Activated T-cell treated with anti-CD3 and anti-CD28 coated beads for 4 hours (primary cell): ENCODE measurements at places on chromosomes 12 and 14.

GRCh38 chr12:113260127-113260526 is 38.9 kb downstream of the TPCN1 start:
- no peak for DNase-seq

GRCh38 chr12:77727442-77728001 is 103.2 kb upstream of the NAV3 start:
- no peak for DNase-seq

- DNase-seq = no peak
These were observed 87.2 kb downstream of the CEP83 start for GRCh38 chr12:94372461-94372860.

- DNase-seq = peak; percentile 4
These were observed 54.2 kb downstream of the RPAP3 start for GRCh38 chr12:47651368-47652254.

GRCh38 chr14:23149745-23150144 is 30.7 kb upstream of the CEBPE start:
- DNase-seq = no peak

GRCh38 chr12:75196865-75197264 is 12.8 kb downstream of the KCNC2 start:
- no peak for DNase-seq

- no peak for DNase-seq
These were observed 179.4 kb upstream of the PRMT8 start for GRCh38 chr12:3311491-3312103.

DNA sequence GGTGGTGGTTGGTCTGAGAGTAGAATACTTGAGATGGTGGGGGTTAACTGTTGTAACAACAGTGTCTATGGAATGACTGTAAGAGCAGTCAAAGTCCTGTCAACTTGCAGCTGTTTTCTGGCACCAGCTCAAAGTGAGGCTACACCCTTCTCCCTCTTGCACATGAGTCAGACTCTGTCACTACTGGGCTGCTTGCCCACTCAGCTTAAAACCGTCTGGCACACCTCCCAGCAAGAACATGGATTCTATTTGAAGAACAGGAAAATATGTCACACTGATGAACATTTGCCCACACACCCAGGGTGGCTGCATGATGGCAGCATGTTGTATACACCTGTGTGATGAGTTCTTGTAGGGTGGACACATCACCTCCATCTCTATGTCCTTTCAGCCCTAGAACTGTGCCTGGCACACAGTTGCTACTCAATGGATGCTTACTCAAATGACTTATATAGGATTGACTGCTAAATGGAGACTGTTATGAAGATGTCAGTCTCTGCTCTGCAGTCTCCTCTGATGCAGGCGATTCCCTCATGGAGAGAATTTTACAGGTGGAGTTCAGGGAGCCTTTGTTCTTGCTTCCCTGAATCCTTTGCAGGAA is 19.3 kb upstream of the SERPINA6 start:
- DNase-seq = no peak

DNA sequence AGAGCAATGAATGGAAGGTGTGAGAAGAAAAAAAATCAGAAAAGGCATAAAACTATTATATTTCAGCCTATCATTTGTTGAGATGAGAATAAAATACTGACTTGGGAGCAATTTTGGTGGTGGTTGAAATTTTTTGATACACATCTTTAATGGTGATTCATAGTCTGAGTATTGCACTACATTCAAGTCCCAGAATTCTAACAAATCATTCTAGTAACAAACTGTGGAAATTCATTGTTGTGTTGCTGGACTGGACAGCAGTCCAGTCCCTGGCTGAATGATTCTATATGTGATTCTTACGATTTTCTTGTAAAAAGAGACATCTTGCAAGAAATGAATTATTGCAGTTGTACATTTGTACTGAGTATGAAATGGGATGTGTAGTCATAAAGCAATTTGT is 268.6 kb downstream of the TRHDE start:
- DNase-seq = no peak

- DNase-seq = no peak
These were observed 79.1 kb upstream of the ST8SIA1 start for GRCh38 chr12:22413592-22413991.

DNA sequence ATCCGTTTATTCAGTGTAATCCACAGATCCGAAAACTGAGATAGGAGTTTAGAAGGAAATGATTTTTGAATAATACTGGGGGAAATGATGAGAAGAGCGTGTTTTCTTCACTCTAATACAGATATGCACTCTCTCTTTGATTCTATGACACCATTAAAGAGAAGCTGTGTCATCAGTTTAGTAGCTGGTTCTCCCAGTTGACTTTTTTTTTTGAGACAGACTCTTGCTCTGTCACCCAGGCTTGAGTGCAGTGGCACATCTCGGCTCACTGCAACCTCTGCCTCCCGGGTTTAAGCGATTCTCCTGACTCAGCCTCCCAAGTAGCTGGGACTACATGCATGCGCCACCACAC is 48.4 kb upstream of the EML1 start:
- DNase-seq = no peak

GRCh38 chr12:68963856-68964745 is 31.1 kb upstream of the CPM start:
- DNase-seq = no peak

GRCh38 chr14:37172024-37172869 is at the start of gene SLC25A21:
SLC25A21 (minus strand) TSS chr14:37172606.
- no peak for DNase-seq

DNA sequence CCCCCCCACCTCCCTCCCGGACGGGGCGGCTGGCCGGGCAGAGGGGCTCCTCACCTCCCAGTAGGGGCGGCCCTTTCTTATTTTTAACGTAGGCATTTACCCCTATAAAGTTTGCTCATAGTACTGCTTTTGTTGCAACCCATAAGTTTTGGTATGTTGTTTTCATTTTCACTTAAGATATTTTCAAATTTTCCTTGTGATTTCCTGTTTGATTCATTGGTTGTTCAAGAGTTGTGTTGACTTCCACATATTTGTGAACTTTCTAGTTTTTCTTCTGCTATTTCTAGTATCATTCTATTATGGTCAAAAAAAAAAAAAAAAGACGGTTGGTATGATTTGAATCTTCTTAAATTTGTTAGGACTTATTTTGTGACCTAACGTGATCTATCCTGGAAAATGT is 6.5 kb downstream of the NOXRED1 start:
- no peak for DNase-seq

DNA sequence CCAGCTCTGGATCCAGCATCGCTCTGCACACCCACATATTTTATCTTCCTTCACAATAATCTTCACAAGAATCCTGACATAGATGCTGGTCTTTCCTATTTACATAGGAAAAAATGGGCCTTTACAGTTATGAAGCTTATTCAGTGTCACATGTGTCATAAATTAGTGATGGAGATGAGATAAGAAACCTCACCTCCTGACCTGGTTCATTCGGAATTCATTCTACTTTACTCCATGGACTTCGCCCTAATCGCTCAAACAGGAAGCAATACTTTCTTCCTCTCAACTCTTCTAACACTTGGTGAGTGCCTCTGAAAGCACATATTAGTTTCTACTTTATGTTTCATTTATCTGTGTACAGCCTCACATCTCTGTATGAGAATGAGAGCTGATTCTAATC is 12.0 kb upstream of the SINHCAF start:
- no peak for DNase-seq

DNA sequence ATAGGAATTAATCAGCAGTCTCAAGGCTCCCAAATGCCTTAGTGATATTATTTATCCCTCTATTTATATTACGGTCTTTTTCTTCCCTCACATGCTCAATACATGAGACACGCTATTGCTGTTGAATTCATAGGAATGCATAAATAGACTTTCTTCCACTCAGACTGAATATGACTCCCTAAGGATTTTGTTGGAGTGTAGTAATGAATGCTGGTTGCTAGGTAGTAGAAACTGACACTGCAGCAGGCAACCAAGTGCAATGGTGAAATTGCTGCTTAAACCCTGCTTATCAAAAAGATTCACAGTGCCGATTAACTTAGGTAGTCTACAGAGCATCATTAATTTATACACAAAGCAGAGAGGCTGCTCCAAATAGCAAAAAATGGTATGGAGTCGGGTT is 168.2 kb downstream of the KCNC2 start:
- DNase-seq = no peak

- no peak for DNase-seq
These were observed 29.3 kb upstream of the ATF1 start for GRCh38 chr12:50734409-50735263.

DNA sequence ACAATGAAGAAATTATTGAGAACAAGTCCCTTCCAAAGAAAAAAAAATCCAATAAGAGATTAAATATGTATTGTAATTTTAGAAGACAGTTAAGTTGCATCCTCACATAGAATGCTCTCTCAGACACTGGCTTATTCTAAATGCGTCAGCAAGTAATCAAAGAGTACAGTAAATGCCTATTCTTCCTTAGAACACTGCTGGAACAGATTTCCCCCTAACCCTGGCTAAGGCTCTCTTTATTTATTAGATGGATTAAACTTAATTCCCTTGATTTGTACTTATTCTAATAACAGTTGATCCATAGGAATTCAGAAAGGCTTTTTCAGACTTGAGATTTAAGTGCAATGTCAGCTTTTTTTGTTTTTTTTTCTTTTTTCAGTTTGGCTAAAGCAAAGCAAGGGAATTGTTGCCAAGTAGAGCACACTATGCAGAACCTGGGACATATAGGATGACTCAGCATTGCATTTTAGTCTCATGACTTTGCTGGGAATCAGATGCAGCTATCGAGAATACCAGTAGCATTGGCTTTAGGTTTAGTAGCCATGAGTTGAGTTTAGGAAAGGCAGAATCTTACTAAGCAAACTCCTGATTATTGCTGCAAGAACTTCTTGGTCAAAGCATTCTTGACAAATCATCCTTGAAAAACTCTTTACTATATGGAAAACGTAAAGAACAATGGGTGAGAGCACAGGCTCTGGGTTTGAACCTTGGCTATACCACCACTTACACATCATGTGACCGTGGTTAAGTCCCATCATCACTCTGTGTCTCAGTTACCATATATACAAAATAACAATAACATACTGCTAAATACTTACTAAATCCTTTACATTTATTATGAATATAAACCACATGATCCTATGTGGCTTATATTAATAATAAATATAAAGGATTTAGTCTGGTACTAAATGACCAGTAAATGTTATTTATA is 26.7 kb downstream of the MED21 start:
- DNase-seq = no peak

- no peak for DNase-seq
These were observed 63.3 kb downstream of the SUSD6 start for GRCh38 chr14:69674546-69675244.

- DNase-seq = no peak
These were observed 32.2 kb upstream of the DICER1 start for GRCh38 chr14:95189367-95190132.

DNA sequence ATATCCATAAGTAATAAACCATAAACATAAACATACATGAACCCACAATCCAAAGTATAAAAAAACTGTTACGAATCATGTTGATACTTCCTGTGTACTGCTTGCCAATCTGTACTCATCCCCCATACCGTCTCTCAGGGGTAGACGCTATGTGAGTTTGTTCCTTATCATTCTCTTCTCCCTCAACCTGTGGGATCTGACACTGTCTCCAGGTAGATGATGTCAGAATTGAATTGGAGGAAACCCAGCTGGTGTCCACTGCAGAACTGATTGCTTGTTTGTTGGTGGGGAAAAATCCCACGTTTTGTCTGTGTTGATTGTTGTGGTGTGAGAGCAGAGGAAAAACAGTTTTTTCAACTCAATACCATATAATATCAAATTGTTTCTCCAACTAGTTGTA is 50.8 kb downstream of the C12orf42 start:
- no peak for DNase-seq

DNA sequence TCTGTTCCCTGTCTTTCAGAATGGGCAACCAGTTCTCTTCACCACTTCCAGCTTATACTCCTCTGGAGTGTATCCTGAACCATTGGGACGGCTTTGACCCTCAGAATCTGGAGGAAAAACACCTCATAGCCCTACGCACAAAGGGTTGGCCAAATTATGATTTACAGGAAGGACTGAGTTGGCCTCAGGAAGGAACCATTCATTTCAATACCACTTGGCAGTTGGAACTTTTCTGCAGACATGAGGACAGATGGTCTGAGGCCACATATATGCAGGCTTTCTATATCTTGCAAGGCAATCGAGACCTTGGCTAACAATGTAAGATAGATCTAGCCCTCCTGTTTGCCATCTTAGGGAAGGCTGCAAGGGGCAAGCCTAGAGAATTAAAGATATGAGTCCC is 24.0 kb downstream of the CLECL1 start:
- DNase-seq = no peak
